ENCODE measurements at places on chromosomes 1 and 21. TPM values are rescaled to one million over a fixed set of nuclear protein-coding genes. Genes with fewer than 3 reads are reported as not detected.

The FAM78B gene
- 0.72 TPM for total RNA-seq

DNA sequence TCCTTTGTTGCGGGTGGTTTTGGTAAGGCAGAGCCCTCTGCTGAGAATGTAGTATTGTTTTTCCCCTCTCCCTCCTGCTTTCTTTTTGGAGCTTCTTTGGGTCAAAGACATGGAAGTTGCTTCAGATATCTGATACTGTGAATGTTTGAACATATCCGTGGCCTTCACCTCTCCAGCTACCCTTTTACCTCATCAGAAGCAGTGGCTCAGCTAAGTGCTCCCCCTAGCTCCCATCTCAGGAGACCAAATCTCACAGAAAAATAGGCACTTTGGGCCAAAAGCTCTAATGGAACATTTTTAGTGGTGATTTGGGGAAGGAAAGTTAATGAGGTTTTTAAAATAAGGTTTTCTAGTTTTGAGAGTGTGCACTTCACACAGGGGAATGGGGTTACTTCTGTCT lies 6.3 kb downstream of the TMEM200B start:
- DNase-seq = no peak

GRCh38 chr21:38951095-38951730 lies 145.5 kb downstream of the ETS2 start:
- DNase-seq = no peak

DNA sequence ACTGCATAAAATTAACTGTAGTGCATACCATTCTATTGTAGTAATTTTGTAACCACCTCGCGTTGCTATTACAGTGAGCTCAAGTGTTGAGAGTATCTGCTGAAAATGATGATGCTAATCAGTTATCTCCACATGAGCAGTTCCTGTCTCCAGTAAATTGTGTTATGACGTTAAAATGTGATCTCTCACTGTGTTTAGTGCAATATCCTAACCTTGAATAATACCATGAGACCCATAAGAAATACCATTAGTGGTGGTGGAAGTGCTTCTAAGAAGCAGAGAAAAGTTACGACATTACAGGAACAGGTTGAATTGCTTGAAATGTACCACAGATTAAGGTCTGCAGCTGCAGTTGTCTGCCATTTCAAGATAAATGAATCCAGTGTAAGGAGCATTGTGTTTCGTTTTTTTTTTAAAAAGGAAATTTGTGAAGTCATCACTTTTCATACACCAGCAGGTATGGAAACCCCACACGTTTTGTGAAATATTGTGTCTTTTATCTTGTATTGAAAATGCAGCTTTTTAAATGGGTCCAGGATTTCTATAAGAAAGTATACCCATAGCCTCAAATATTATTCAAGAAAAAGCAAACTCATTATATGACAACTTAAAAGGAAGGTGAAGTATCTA lies 72.5 kb downstream of the ANGPTL1 start:
- DNase-seq = no peak

GRCh38 chr1:95650631-95651030 lies 416.6 kb downstream of the RWDD3 start:
- DNase-seq = no peak

- DNase-seq = no peak
These were observed 1.1 kb downstream of the CRABP2 start for GRCh38 chr1:156704166-156704711.

DNA sequence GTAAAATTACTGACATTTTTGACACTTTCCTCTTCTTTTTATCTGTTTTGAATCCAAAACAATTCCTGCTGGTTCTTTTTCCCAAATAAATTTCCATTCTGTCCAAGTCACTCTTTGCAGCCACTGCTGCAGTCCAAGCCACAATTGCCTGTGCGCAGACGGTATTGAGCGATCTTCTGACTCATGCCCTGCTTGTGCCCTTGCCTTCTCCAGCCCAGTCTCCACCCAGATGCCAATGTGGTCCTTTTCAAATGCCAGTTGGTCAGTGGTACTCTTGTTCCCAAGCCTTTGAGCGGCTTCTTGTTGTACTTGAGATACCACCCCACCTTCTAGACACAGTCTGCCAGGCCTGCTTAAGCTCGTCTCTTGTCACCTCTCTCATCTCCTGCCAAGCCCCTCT lies 78.9 kb downstream of the CAMTA1 start:
- DNase-seq = peak; percentile 10

DNA sequence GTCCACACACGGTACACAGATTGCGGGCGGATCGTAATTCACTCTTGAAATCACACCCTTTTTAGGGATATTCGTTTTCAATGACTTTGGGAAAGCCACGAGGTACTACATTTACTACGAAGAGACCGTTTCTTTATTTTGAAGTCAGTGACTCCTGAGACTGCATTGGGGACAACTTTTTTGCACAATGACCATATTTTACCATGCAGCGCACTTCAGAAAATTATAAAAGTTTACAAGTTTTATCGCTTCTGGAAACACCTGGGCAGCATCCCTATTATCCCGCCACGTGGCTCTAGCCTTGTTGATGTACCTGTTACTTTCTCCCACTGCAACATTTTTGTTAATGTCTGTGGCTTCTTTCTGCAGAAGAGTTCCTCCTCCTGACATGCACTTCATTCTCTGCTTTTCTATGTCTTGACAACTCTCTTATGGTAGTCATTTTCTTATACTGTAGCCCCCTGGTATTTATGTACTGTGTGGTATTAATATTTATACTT lies 1.3 kb upstream of the AKT3 start:
- no peak for DNase-seq

The PPIAL4G gene
- not detected for total RNA-seq

- DNase-seq = no peak
These were observed 205.0 kb downstream of the TNR start for GRCh38 chr1:175538442-175538841.

GRCh38 chr1:3314491-3315381 lies 139.7 kb upstream of the ARHGEF16 start:
- DNase-seq = no peak

The AXDND1 gene
- total RNA-seq = not detected

The DENND2C gene
- 0.39 TPM for total RNA-seq

DNA sequence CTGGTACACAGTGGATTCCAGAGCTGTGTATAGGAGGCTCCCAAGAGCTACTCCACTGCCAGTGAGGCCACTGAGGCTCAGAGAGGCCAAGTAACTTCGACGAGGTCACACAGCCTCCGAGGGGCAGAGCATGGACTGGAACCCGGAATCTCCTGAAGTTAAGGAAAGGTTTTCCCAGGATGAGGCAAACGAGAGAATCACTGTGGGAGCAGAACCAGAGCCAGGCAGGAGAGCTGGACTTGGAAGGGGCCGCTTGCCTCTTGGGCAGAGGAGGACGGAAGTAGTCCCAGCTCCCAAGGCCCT lies 52.0 kb downstream of the GLIS1 start:
- no peak for DNase-seq

DNA sequence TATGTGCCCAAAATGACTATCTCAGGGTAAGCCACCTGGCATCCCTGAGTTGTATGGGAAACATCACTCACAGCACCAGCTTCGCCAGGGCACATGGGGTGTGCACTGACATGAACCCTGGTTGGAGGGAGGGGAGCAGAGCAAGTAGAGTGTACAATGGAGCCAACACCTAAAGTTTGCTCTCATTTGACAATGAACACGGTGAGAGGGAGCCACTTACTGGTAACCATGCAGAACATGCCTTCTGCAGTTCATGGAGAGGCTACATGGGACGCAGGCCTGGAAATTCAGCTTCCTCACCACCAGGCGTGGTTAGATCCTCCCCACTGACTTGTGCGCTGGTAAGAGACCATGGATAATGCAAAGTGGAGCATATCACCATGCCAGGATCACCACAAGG lies 10.0 kb upstream of the CPLANE2 start:
- DNase-seq = no peak

GRCh38 chr1:203049077-203049476 lies 22.8 kb downstream of the PPFIA4 start:
- no peak for DNase-seq

DNA sequence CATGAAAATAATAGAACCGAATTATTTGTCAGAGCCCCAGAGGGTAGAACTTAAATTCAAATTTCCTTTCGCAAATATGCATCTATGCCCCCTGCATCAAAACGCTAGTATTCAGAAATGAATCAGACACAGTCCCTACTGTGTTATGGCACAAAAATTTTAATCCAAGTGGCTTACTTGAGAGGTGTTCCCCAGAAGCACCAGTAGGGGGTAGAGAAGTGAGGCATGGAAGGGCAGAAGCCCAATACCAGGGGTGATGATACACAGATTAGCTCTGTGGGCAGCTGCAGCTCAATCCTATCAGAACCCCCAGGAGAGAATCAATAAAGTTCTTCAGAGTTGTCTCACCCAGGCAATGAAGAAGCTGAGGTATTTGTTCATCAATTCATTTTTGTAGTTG lies 342.2 kb downstream of the OMA1 start:
- DNase-seq = no peak

The DENND2D gene
- total RNA-seq = 3.0 TPM

The HES3 gene
- not detected for total RNA-seq

- DNase-seq = no peak
These were observed 441.2 kb downstream of the LRRIQ3 start for GRCh38 chr1:73756817-73757216.

The GJB3 gene
- total RNA-seq = not detected

- DNase-seq = peak; percentile 82
These were observed 119.8 kb downstream of the SIK1 start for GRCh38 chr21:43306911-43307676.

DNA sequence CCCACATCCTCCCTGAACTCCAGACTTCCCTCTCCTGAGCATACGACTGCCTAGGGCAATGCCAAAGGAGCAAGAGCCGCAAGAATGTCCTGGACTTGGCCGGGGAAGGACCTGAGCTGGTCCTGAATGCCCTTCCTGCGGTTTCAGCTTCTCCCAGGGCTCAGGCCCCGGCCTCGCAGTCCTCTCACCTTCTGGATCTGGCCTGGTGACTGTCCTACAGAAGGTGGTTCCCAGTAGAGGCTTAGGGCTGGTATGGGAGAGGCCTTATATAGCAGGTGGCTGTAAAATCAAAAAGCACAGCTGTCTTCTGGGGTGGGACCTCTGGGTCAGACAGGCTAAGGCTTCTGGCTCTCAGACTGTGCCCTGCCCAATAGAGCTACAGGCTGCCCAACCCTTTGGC lies at the start of gene LYPD8:
Gene LYPD8, minus strand, starts transcription at position 243 of the 400 bp plus-strand sequence. CDS start 4,678 bp downstream, outside the sequence.
- DNase-seq = no peak

- no peak for DNase-seq
These were observed 433 bp downstream of the TIMM17A start for GRCh38 chr1:201955729-201956143.

DNA sequence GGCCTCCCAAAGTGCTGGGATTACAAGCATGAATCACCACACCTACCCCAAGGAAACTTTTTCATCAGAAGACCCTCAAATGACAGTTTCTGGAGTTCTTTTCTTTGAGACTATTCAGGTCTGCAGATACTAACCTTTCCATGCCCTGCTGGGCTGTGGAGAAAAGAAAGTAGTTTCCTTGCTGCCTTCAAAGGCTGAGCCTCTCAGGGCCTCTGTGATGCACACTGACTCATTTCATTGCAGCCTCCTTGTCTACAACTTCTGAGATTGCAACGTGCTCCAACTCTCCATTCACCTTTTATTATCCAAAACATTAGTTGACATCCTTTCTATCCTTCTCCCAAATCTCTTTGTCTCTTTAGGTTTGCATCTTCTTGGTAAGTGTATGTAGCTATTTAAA lies 8.8 kb upstream of the SAMSN1 start:
- no peak for DNase-seq

DNA sequence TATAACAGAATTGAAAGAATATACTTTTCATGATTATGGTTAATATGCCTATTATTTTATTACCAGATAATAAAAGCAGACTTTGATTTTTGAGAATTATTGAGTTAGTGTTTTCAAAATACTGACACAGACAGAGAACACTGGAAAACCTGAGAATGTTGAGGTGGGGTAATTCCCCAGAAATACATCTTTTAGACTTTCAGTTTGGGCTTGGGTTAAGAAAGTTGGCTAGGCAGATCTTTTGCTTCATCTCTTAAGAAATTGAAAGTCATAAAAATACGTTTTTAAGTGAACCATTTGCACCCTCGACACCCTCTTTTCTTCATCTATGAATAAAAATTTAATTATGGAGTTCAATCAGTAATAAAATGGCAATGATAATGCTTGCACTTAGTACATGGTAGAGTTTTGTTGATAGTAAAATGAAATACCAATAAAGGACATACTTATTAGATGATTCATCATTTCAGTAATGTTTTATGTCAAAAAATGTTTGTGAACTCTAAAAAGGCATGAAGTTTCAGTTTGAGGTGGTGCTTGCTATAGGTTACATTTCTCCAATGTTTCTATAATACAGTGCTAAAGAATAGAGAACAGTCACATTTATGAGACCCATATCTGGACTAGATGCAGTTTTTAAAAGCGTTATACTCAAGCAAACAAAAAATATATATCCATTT lies 1.9 kb upstream of the SAMSN1 start:
- DNase-seq = no peak

DNA sequence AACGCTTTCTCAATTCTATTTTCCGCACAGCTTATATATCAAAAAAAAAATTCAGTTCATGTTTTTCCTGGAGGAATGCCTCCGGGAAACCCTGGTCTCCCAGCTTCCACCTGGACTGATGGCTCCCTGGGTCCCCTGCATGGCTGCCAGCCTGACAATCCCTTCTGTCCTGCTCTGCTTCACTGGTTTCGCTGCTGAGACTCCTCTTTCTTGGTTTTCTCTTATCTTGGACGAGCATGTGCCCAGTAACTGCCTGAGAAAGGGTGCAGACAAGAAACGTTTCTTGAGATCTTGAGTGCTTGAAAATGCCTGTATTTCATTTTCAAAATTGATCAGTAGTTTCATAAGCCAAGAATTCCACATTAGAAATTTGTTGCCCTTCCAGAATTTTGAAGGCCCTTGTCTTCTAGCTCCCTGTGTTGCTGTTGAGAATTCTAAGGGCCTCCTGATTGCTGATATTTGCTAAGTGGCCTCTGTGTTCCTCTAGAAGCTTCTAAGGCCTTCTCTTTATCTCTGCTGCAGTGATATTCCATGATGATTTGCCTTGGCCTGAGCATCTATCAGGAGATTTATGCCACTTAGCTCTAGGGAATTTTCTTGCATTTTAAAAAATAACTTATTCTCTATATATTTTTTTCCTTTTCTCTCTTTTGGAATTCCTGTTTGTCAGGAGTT lies 44.7 kb downstream of the ETS2 start:
- no peak for DNase-seq

The PLA2G2F gene
- total RNA-seq = not detected

The HSD11B1 gene
- not detected for total RNA-seq

The FCRL5 gene
- total RNA-seq = not detected

- DNase-seq = no peak
These were observed 11.5 kb upstream of the PLD5 start for GRCh38 chr1:242535986-242536385.

The ID3 gene
- total RNA-seq = 543 TPM
